Epithelial cell of proximal tubule (primary cell): ENCODE measurements at places on chromosomes 11 and 22. TPM values are rescaled to one million over a fixed set of nuclear protein-coding genes. Genes with fewer than 3 reads are reported as not detected.

C11orf21 gene
- total RNA-seq, result not detected in 2 replicates

TMEM126A gene
- 24.3 and 24.6 TPM in 2 replicates for total RNA-seq

LRRC74B gene
- total RNA-seq, result not detected in 2 replicates

OR8G1 gene
- not detected in 2 replicates for total RNA-seq

SLC22A8 gene
- total RNA-seq, result not detected in 2 replicates

PRR5L gene
- total RNA-seq, result 5.9 and 13.2 TPM in 2 replicates

GAS2 gene
- 1.2 and 10.3 TPM in 2 replicates for total RNA-seq

BDNF gene
- total RNA-seq, result 5.8 and 9.5 TPM in 2 replicates

KRTAP5-9 gene
- total RNA-seq, result not detected in 2 replicates

RASSF10 gene
- 1.6 and 3.0 TPM in 2 replicates for total RNA-seq

TEX54 gene
- total RNA-seq, result not detected in 2 replicates
